ENCODE measurements at places on chromosomes 7 and 10.

DNA sequence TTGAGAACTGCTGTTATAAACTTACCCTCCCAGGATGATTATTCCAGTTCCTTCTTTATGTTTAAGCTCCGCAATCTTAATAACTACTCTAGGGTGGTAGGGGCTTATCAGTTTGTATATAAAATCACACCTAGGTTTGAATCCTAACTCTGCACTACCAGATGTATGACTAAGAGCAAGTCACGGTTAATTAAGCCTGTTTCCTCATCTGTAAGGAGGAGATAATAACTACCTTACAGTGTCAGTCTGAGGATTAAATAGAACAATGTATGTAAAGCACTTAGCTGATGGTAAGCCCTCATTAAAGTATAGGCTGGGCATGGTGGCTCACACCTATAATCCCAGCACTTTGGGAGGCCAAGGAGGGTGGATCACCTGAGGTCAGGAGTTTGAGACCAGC lies 9.2 kb downstream of the DNA2 start:
- DNase-seq = no peak

DNA sequence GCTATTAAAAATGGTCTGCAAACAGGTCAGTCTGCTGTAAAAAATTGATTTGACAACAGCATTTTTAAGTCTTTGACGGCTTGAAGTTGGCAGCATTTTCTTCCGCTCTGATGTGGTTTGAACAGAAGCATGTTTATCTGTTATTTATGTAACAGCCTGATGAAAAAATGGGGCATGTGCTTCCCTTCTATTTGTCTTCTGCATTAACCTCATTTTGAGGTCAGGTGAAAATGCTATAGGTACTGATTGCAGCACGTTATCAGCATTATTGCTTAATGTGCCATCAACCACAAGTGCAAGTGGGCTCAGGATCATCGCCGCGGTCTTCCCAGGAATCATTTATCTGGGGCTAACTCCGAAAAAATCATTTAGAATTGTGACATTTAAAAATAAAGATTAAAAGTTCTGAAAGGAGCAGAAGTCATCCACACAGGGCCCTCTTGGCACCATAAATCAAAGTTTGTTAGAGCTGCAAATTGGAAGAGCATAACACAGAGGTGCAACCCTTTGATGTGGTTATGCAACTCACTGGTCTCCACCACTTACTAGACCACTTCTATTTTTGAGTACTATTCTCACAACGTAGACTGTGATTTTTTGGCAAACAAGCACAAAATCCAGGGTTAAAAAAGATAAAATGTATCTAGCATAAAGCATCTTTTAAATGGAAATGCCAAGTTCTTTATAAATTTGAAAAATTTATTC lies 307.7 kb downstream of the MDFIC start:
- no peak for DNase-seq

GRCh38 chr10:34104829-34105572 lies 710.1 kb downstream of the PARD3 start:
- no peak for DNase-seq

GRCh38 chr7:157476654-157477549 lies 140.1 kb downstream of the DNAJB6 start:
- no peak for DNase-seq

- DNase-seq = no peak
Measured at GRCh38 chr7:46108272-46108671, 187.2 kb upstream of the IGFBP3 start.

DNA sequence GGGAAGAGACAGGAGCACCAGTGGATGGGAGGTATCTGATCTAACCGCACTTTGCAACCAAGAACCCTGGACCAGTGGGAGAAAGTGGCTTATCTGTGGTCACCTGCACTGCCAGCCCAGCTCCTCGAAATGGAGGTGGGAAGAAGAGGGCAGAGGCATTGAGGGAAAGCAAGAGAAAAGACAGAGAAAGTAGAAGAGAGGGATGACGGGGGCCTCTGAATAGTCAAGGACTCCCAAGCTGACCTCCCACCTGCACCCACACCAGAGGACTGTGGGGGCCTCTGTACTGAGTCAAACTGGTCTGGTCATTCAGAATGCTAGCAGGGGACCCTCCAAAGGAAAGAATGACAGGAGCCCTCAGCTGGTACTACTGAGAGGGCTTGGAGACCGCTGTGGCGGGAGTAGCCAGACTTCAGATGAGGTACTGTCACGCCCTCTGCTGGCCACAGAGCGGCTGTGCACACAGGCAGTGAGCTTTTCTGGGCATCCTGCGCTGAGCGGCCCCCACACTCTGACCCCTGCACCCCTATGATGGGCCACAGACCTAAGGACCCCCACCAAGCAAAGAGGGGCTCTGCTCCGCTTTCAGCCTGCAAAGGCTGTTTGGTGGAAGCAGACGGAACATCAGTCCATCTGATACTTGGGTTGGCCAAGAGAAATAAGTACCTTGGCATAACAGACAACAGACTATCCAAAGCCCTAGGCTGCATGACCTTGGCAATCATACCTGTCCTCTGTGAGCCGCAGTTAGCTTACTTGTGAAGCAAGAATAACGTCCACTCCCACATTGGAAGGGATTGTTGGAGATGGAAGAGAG lies 112.9 kb downstream of the COL13A1 start:
- peak; percentile 8 for DNase-seq

GRCh38 chr10:20685462-20685861 lies 211.6 kb downstream of the NEBL start:
- no peak for DNase-seq

GRCh38 chr10:293636-294035 lies 158.4 kb downstream of the ZMYND11 start:
- DNase-seq = no peak

GRCh38 chr10:5538446-5538845 lies 13.7 kb downstream of the CALML3 start:
- DNase-seq = no peak

DNA sequence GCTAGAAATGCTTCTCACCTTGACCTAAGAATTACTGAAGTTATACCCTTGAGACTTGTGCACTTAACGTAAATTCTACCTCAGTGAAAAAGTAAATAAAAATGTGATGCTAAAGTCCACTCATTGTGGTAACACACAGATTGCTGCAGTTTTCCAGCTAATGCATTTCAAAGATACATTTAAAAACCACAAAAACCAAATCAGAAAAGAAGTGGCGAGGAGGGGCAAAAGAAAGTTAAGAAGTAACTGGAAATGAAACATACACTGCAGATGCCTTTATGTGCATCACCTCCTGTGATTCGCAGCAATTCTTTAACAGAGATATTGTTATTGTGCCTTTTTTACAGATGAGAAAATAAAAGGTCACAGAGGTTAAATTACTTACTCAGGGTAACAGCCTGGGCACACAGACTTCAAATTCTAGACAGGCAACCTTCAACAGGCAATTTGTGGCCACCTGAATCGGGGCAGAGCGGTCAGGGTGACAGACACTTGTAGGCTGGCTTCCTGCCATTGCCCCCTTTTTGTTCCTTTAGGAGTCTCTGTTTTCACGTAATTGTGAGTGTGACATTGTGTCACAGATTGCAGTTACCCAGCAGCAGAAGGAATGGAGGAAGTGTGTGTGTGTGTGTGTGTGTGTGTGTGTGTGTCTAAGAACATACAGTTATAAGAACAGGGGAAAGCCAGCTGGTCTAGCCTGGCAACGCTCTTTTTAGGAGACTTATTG lies 1.9 kb downstream of the WIPF3 start:
- DNase-seq = no peak

DNA sequence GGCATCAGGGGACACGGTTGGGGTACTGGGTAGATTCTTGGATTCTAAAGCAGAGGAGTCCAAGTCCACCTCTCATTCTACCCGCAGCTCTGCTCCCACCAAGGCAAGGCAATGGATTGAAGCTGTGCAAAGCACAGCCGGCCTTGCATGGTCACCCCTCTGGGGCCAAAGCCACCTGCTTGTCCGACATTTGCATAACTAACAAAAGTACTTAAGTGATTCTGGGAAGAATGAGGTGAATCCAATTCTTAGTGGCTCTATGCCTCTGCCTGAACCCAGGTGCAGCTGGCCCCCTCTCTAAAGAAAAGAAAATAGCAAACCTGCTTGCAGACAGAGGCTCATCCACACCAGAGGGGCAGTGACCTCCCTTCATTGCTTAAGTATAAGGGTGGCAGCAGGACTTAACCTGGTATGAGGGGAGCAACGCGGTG lies 10.7 kb upstream of the COBL start:
- no peak for DNase-seq

DNA sequence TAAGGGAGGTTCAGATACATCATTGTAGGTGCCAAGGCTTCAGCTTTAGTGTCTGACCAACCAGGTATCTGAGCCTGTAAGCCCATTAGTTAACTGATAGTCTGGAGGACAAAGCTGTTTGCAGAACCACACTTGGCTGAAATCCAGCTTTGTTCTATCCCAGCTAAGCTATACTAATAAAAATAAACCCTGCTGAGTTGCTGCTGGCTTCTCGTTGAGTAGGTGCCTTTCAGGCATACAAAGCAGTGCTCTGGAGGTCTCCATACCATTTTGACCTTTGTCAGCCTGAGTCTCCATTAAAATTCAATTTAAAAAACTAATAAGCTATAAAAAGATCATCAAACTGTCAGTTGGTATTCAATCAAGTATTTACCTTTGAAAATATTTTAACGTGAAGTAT lies 22.0 kb downstream of the CDCA7L start:
- DNase-seq = no peak

GRCh38 chr7:39582536-39582935 lies 16.3 kb downstream of the YAE1 start:
- DNase-seq = no peak

GRCh38 chr10:78202386-78202785 lies 168.7 kb downstream of the RPS24 start:
- DNase-seq = no peak

- DNase-seq = no peak
Measured at GRCh38 chr10:78316451-78316931, 282.8 kb downstream of the RPS24 start.

DNA sequence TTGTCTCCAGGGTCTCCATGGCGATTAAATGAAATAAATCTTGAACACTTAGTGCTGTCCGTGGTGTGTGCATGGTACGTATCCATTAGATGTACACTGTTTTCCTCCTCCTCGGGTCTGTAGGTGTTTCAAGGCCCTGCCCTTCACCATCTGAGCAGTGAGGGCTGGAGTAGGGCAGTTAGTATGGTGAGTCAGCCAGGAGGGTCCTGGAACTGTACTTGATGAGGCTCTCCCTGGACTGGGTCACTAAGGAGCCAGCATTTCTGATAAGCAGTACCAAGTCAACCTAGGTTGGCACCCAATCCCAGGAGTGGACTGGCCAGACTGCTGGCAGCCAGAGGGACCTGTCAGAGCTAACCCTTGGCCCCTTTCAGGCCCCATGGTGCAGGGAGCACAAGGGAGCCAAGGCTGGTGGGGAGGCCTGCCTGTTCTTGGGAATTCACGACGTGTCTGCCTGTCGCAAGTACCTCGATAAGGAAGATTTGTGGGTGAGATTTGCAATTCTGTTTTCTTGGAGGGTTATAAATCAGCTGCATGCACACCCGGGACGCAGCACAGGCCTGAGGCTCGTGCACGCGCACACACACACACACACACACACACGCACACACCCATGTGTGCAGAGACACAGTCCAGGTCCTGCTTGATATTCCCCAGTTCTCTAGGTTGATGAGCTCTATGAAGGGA lies 114.2 kb downstream of the ZMIZ1 start:
- DNase-seq = no peak

DNA sequence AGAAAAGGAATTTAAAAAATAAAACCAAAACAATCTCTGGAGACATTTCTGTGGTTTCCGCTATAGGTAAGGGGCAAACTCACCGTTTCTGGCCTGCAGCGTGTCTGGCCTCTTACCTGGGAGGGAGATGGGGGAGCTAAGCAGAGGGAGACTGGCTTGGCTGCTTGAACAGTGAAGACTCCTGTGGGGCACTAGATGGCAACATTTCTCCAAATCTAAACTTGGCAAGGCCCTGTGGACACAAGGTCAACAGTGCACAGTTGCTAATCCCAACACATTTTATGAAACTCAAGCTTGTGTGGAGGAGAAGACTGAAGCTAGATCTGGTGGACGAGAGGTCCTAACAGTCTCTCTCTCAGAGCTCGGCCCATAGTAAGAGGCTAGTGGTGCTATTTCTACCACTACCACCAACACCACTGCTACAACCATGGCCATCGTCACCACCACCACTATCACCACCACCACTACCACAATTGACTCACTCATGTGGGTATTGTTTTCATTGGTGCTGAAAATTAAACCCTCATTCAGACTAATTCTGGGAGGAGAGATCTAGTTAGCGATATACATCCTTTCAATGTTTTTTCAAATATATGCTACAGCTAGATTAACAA lies 28.4 kb upstream of the CDHR3 start:
- no peak for DNase-seq

DNA sequence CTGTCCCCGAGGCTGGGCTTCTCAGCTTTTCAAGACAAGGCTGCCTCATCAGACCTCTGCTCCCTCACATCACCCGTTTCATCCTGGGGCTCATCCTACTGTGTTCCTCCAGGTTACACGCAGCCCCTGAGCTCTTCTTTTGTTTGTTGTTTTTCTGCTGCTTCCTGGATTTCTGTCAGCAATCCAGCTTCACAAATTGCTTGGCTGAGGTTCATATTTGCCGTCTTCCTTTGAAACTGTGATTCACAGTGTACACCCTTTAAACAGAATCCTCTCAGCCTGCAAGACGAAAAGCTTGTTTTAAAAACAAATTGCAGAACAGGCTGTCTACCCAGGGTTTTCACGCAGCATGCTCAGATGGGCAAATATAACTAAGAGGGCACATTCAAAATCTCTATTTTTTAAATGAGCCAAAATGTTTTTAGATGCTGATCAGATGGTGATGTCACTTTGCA lies 39.1 kb upstream of the PARD3 start:
- no peak for DNase-seq

DNA sequence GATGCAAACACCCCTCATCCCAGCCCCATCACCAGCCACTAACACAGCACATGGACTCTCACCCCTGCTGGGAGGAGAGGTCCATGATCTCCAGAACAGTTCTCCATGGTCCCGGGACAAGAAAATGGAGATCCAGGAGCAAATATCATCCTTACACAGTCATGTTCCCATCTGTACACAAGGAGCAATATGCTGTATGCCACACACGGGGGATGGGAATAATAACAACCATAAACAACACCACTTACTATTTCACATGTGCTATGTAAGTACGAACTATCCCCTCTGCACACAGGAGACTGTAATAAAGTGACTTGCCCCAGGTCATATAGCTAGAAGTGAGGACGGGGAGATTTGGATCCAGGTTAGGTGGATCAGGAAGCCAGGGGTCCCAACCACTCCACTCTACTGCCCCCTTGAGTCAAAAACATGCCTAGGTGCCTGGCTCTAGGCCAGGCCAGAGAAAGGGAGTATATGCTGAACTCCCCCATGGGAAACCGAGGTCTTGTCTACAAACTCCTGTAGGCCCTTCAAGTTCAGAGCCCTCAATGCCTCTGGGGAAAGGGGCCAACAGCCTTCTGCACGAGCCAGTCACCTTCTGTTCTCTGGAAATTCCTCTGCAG lies 34.1 kb downstream of the LRRC20 start:
- DNase-seq = no peak

DNA sequence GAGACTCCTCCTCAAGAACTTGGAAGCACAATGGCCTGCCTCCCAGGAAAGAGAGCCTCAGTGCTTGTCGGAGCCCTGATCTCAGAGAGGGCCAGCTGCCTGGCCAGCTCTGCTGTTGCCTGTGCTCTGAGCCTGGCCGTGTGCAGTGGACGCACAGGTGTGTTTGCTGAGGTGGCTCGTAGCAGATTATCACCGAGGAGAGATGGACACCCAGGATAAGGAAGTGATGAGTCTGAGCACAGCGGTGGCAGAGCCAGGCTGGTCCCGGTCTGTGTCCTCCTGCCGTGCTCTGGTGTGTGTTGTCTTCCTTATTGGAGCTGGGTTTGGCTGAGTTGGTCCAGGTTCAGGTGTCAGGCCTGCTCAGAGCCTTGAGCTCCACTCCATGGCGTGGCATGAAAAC lies 208.5 kb downstream of the EBF3 start:
- no peak for DNase-seq

Data from HS-27A (cell line).